ENCODE measurements at places on chromosomes 2 and 18.

DNA sequence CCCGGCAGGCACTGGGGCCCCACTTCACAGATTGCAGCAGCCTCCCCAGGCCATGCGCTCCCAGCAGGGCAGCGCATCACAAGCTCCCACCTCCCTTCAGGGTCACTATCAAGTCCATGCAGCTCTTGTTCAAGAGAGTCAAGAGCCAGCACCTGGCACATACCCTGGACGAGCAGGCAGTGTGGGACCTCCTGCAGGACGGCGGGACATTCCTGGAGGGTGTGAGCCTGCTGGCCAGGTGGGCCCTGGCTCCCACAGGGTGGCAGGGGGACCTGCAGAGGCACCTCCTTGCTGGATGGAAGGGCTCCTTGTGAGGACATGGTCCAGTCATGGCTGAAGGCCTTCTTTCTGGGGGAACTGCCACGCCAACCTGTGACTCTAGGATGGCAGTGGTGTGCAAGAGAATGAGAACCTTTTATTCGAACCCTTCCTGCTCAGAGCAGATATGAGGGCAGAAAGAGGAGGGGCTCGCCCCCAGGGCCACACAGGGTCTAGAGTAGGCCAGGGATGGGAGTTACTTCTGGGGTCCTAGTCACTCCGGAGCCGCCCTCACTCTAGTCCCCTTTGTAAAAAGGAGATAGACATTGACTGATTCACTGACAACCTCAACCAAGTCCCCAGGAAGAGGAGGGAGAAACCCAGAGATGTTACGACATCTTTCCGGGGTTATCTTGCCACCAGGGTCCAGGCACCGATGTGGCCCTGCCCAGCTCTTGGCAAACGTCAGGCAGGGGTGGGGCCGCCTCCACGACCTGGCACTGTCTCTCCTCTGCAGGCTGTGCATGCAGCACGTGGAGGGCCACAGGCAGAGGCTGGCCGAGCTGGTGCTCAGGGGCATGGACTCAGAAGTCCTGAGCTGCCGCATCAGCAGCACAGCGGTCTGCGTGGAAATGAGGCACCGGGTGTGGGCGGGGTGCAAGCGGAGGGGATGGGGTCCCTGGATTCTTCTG is 31.3 kb downstream of the HJURP start:
- DNase-seq = no peak

DNA sequence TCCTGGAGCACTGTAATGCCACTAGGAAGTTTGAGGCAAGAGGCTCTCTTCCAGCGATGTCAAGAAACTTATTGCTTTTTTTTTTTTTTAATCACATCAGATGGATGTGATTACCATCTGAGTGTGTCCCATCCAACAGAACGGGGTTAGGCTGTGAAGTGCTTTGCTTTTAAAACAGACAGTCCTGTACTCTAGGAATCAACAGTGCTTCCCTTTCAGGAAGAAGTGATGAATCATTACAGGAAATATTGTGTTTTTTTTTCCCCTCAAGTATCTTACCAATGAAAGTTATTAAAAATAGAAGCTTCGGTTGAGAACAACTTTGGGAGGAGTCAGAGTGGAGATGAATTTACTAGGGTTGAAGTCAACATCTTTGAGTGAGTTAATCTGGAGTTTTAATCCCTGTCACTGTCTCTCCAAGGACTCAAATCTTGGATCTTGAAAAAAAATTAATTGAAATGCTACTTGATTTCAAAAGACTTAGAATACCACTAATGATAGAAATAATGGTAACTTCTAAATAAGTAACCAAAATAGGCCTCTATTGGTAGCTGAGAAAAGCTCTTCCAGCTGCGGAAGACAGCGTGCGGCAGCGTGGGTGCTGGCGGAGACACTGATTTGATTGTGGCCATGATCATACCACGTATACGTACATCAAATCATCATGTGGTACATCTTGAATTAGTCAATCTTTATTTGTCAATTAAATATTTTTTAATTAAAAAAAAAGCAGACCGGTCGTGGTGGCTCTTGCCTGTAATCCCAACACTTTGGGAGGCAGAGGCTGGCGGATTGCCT is 45.5 kb downstream of the GATA6 start:
- no peak for DNase-seq

DNA sequence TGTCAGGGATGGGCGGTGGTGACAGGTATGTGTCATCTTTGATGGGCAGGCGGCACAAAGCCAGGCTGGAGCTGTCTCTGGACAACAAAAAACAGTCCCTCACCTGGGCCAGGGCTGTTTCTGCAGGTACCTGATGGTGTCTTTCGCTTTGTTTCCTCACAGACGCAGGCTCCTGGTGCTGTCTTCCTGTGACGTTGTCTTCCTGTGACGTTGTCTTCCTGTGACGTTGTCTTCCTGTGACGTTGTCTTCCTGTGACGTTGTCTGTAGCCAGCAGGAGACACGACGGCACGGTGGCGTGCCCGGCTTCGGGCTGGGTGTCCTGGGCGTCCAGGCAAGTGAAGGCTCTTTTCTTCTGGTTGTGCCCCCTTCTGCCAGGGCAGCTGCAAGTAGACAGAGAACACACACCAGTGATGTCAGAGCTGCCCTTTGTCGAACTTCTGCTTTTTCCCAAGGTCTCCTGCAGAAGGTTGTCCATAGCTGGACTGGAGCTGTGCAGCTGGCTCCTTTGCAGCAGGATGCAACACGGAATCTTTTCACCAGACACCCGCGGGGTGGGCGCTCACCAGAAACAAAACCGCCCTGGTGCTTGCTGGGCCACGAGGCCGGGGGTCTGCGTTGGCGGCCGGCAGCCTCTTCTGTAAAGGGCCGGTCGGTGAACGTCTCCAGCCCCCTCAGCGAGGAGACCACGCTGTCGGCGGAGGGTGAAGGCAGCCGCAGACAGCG is 21.1 kb downstream of the GPR35 start:
- DNase-seq = peak; percentile 37

- DNase-seq = no peak
Measured at GRCh38 chr2:128026448-128027277, 1.2 kb downstream of the SAP130 start.

GRCh38 chr2:99961196-99961913 is 181.0 kb downstream of the AFF3 start:
- DNase-seq = no peak

DNA sequence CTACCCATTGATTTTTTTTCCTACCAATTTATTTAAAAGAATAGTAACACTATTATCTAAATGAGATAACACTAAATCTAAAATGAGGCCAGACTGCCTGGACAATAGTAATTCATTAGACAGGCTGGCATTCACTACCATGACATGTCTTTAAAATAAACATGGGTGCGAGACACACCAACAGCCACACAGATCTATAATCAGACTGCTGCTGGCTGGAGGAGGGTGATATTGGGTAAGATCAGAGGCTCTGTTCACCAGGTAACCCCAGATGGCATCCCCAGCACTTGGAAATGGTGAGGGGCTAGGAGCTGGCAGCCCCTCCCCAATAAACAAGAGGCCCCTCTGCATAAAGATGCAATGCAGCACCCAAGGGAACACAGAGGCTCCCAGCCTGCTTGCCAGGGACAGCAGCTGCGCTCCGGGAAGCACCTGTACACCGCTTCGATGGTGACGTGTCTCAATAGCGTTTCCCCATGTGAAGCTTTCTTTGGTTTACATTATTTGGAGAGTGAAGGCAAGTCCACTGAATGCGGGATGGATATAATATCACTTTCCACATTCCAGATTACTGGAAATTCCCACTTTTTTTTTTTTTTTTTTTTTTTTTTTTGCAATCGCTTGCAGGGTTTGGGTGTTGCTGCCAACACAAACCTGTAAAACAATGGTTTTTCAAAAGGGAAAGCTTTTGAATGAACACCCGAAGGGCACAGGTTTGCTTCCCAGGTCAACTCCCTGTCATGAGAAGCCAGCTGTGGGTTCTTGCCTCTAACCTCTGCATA is 159.0 kb downstream of the ZNF516 start:
- no peak for DNase-seq

DNA sequence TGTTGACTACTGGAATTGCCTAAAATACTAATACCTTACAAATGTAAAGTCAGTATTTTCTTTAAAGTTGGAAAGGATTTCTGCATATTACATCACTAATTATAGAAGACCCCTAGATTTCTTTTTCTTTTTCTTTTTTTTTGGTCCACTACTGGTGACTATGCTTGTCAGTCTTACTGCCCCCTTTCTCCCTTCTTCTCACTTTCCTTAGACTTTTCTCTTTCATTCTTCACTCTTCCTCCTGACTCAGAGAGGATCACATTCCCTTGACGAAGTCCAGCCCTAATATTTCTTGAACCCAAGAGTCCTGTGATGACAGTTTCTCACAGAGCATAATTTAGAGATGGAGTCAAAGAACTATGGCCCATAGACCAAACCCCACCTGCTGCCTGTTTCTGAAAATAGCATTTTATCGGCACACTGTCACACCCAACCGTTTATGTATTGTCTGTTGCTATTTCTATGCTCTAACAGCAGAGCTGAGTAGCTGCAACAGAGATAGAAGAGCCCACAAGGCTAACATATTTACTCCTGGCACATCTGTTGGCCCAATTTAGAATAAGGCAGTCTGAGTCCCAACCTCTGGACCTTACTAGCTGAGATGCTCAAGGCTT is 40.6 kb upstream of the RIOK3 start:
- DNase-seq = no peak

DNA sequence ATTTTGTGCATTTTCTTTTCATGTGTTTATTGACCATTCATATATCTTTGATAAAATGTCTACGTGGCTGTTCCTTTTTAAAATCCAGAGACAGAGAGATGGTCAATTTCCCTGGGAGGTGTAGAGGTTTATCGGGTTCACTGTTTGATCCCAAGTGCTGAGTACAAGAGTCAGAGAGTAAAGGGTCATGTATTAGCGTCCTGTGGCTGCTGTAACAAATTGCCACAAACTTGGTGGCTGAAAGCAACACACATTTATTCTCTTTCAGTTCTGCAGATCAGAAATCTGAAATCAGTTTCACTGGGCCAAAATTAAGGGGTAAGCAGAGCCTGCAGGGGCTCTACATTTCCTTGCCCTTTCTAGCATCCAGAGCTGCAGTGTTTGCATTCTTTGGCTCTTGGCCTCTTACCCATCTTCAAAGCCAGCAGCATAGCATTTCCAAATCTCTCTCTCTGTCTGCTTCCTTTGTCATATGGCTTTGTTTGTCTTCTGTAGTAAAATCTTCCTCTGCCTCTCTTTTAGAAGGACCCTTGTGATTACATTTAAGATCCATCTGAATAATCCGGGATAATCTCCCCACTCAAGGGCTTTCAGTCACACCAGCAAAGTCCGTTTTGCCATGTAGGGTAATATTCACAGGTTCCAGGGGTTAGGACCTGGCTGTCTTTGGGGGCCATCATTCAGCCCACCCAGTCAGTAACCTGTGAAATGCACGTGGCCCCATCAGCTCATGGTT is 49.9 kb downstream of the TMEM17 start:
- DNase-seq = no peak

DNA sequence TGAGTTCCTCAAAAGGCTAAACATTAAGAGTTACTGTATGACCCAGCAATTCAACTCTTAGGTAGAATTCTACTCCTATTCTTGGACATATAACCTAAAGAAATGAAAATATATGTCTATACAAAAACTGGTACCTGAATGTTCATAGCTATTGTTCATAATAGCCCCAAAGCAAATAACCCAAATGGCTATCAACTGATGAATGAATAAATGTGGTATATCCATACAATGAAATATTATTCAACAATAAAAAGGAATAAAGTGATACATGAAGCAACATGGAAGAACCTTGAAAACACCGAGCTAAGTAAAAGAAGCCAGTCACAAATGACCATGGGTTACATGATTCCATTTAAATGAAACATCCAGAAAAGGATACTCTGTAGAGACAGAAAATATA is 114.6 kb downstream of the BAZ2B start:
- DNase-seq = no peak

DNA sequence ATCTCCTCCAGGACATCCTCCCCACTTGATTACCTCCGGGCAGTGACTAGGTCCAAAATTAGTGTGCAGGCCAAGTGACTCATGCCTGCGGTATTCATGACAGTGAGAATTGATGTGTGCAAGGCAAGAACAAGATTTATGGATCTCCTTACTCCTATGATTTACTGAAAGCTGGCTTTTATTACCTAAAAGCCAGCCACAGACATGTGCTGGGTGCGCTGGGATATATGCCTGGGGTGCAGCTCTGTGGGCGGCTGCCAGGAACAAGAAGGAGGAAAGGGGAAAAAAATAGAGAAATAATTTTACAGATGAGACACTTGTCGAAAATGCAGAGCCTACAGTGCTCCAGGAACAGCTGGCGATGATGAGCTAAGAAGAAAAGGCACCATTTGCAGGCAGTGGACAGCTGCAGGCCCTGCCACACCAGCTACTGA is 359.3 kb downstream of the CMPK2 start:
- peak; percentile 28 for DNase-seq

- DNase-seq = peak; percentile 42
Measured at GRCh38 chr2:86633155-86633651, 9.5 kb upstream of the RNF103 start.

GRCh38 chr2:206176121-206176520 is 16.4 kb downstream of the EEF1B2 start:
- no peak for DNase-seq

- DNase-seq = no peak
Measured at GRCh38 chr2:196482119-196483065, 157.1 kb upstream of the CCDC150 start.

- peak; percentile 71 for DNase-seq
Measured at GRCh38 chr18:34707670-34708069, 2.4 kb upstream of the DTNA start.

GRCh38 chr18:48031641-48032040 is 101.2 kb upstream of the SMAD2 start:
- DNase-seq = no peak

GRCh38 chr2:240957656-240958365 is 40.6 kb upstream of the SNED1 start:
- peak; percentile 42 for DNase-seq

GRCh38 chr2:157887946-157888345 is 11.8 kb upstream of the ACVR1 start:
- DNase-seq = no peak

DNA sequence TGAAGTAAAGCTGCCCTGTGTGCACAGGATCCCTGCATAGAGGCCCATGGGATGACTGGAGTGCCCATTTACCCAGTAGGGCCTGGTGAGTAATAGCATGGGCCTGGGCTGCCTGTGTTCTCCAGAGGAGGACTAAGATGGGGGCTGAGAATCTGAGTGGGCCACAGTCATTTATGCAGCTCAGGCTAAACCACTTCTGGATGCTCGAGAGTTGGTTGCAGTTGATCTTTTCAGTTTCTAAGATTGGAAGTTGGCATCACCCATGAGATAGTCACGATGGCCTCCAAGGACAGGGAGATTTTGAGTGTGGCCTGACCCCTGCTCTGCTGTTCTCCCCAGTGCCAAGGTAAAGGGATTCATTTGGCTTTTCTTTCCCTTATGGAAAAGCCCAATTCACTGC is 179.1 kb upstream of the SPRED2 start:
- DNase-seq = no peak
